ENCODE measurements at places on chromosomes 6 and 20.
A peak's percentile ranks its signal among the peaks of the same experiment; 100 is the strongest.

DNA sequence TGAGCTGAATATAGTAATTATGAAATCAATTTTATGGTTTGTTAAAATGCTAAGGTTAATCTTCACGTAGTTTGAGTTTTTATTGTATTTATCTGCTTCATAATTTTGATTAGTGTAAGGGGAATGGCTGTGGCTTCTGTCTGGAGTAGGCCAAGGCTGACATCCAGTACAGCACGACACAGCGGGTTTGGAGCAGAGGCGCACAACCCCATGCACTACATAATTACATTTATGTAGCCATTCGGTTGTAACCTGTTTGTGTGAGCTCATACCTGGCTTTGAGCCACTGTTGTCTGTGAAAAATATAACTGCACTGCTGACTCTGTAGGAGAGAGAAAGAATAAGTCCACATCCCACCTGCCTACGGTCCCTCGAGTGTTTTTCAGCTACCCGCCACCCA, 615.5 kb downstream of the EYS start:
- no peak for DNase-seq

DNA sequence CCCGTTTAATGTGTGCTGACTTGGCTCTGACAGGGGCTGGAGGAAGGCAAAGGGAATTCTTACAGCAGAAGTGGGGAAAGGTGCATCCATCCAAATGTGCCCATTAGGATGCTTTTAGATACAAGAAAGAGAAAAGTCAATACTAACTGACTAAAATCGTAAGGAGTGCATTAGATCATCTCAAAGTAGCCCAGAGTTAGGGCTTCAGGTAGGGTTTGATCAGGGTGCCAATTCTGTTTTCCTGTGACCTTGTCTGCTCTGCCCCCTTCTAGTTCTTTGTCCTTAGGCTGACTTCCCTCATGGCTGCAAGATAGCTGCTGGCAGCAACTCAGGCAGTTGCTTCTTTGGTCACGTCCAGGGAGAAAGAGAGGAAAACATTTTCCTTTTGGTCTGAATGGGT, 240.8 kb downstream of the CDC5L start:
- DNase-seq = no peak

- DNase-seq = no peak
These were observed 132.4 kb downstream of the JARID2 start for GRCh38 chr6:15378272-15378671.

DNA sequence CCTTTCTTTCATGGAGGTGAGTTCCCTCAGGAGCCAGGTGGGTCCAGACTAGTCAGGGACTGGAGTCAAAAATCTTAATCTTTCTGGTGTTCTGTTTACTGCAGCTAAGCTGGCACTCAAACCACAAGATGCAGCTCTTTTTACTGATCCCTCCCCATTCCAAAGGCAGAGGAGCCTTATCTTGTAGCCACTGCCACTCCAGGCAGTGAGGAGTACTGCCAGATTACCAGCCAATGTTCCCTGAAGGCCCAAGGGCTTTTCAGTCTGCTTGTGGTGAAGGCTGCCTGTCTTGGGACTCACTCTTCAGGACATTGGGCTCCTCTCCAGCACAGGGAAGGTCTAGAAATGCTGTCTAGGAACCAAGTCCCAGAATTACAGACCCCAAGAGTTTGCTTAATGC, 490.4 kb upstream of the ADGRB3 start:
- DNase-seq = no peak

GRCh38 chr6:53361549-53362031, 12.8 kb upstream of the ELOVL5 start:
- no peak for DNase-seq

- DNase-seq = no peak
These were observed 24.6 kb downstream of the SLCO4A1 start for GRCh38 chr20:62666736-62667529.

DNA sequence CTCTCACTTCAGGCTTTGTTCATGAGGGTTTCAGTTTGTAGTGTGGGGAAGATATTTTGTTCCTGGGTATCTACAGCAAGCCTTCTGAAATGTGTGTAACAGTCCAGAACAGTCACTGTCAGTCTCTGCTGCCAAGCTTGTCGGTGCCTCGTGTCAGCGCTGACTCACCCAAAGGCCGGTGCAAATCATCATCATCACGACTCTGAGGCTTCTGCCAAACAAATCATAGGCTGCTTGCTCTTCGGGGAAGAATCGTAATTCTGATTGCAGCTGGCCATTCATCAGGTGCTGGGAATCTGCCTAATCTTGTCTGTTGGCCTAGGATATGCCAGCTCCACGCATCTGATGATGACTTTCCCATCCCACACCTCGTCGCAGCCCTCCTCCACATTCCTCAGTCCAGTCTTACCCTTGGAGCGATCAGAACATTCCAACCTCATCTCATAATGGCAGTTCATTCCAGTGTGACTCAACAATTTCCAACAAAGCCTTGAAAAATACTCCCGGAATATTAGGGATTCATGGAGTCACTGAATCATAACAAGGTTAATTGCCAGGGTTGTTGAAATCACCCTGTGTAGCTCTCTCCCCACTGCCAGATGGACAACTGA, 40.9 kb downstream of the ALDH8A1 start:
- DNase-seq = no peak

- no peak for DNase-seq
These were observed 670.5 kb upstream of the IMPG1 start for GRCh38 chr6:76742919-76743318.

- no peak for DNase-seq
These were observed 32.3 kb downstream of the SNAP25 start for GRCh38 chr20:10250902-10251301.

DNA sequence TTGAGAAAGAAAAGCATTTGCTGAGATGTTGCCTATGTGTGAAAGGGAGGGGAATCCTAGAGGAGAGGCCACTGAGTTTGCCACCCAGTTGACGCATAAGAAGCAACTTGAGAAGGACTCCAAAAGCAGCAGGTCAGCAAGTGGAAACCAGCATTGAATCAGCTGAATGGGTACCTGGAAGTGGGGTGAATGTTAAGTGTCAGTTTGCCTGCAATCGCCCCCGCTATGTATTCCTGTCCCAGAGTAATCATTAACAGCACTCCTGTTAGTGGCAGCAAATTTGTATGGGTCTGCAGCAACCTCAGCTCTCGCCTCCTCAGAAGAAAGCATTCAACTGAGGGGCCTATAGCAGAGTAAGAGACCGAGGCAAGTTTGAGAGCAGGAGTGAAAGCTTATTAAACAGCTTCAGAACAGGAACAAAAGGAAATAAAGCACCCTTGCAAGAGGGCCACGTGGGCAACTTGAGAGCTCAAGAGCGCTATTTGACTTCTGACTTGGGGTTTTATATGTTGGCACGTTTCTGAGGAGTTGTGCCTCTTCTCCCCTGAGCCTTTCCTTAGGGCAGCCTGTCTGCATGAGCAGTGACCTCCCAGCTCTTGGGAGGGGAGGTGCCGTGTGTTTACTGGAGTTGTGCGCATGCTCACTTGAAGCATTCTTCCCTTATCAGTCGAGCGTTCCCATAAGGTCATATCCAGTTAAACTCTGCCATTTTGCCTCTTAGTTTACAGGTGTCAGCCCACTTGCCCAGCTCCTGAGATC, 122.6 kb upstream of the PHACTR1 start:
- DNase-seq = no peak

- no peak for DNase-seq
These were observed 14.2 kb downstream of the TXLNB start for GRCh38 chr6:139277587-139277986.

DNA sequence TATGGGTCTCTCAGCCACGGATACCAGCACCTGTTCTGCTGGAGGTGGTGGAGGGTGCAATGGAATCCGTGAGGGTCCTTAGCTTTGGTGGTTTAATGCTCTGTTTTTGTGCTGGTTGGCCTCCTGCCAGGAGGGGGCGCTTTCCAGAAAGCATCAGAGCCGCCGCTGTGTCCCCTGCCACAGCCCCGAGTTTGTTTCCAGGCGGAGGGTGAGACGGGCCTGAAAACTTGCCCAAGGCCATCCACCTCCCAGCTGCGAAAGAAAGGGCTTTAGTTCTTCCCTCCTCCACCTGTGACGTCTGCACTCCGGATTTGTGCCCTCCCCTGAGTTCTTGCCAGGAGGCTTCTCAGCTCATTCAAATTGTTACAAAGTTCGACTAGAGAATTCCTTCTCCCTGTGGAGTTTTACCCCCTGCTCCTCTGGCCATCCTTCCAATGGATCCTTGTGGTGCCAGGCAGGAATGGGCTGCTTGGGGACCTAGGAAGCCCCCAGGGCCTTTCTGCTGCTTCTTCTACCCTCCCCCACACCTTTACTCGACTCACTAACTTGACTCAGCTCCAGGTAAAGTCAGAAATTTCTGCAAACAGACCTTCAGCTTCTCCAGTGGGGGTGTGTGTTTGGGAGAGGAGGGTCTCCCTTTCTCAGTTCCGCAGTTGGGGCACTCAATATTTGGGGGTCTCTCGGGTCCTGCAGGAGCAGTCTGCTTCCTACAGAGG, 873.7 kb downstream of the KIF16B start:
- DNase-seq = no peak

DNA sequence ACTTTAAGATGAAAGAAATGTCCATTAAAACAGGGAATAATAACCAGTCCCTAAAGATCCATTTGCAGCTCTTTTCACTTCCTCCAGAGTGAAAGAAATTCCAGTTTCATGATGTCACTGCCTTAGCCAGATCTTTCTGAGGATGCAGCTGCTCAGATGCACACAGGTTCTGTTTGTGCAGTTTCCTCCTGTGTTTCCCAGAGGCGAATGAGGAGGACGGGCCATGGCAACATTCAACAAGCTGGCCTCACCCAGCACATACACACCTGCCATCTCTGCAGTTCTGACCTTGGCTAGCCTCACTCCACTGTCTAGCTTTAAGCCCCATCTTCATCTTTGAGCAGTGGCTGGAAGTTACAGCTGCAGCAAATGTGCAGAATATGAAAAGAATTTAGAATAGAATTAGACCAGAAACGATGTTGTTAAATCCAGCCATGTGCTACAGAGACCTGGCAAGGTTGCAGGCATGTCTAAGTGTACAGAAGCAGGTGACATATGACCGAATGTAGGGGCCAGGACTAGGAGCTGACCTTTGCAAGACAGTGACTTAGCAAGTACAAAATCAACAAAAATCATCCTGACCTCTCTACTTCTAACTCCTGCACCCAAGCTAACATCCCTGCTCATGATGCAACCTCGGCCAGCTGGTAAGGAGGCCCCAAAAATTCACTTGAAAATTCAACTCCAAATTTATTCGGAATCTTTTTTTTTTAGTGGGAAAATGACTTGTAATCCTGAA, 35.0 kb downstream of the FAM50B start:
- DNase-seq = no peak

- DNase-seq = no peak
These were observed 41.4 kb downstream of the DTNBP1 start for GRCh38 chr6:15621203-15622044.

DNA sequence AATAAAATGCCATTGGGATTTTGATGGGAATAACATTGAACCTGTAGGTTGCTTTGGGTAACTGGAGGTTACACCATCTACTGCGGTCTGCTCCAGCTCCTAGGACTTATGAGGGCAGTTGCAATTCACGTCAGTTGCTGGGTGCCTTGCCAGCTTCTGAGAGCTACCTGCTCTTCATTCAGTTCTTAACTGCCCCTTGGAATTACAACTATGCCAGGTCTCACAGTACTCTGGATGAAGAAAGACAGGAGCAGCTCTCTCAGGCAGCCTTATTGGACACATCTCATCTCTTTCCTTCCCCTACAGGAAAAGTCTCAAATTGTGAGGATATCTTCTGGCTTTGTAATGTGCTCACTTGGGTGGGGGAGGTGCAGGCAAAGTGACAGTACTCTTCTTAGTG, 1643.3 kb downstream of the GRIK2 start:
- no peak for DNase-seq

DNA sequence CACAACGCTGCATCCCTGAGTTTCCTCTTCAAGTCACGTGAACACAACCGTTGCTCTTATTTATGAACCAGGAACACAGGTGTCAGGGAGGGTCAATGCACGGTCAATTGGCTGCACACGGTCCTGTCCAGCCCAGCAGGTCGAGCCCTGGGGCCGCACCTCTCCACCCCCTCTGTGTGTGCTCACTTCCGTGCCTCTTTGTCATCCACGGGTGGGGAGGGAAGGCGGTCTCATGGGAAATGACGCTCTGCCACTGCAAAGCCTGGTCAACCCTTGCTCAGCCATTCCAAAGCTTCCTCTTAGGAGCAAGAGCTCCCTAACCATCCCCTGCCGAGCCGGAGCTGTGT, 38.7 kb downstream of the DACT2 start:
- DNase-seq = no peak

DNA sequence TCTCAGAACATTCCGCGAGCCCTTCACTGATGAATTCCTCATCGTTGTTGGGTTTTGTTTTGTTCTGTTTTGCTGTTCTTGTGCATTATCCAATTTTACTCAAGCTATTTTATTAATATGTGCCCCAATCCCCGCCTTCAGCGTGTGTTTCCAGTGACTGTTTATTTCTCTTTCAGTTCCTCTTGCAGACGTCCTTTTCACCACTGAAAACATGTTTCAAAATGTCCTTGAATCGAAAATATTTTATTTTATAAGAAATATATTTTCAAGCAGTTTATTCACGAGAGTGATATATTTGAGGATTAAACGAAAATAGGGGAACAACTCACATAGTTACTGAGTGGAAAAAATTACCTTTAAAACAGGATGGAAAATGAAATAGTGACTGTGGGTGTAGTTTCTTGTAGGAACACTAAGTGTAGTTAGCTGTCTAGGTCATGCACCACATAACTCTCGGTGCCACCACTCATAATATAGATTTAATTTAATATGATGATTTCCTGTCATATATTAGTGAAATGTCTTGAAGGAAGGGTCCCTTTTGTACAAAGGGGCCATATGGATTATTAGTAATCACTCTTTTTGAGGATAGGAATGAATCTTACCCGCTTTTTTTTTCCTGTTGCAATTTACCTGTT, 45.3 kb upstream of the HDDC2 start:
- DNase-seq = no peak

DNA sequence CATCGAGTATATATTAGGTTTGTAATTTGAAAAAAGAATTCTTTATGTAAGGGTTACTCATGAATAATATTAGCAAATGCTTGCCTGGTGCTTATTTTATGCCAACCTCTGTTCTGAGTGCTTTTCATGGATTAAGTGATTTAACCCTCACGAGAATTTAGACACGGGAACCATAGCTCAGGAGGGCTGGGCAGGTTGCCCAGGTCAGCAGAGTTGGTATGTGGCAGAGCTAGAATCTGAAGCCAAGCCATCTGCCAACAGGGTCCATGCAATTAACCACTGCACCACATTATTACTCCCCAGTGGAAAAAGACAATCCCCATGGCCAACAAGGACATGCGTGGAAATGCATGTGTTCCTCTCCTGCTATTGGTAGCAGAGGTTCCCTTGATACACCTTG, 345.6 kb downstream of the CDC5L start:
- DNase-seq = no peak

- no peak for DNase-seq
These were observed 66.5 kb downstream of the KCNS1 start for GRCh38 chr20:45034436-45034835.

- no peak for DNase-seq
These were observed 10.5 kb downstream of the NKX2-2 start for GRCh38 chr20:21503345-21503744.

- no peak for DNase-seq
These were observed 47.9 kb downstream of the TOX2 start for GRCh38 chr20:43962530-43962929.

- no peak for DNase-seq
These were observed 27.6 kb upstream of the RBL1 start for GRCh38 chr20:37123441-37123840.

- DNase-seq = no peak
These were observed 495.4 kb downstream of the CDH26 start for GRCh38 chr20:60453388-60454246.

- peak; percentile 81 for DNase-seq
These were observed 12.8 kb upstream of the PDYN start for GRCh38 chr20:2006452-2007361.

GRCh38 chr6:32933661-32934085, 7.2 kb downstream of the HLA-DMB start:
- DNase-seq = peak; percentile 79
